Lung microvascular endothelial cell (primary cell): ENCODE measurements at places on chromosomes 12 and 14. TPM values are rescaled to one million over a fixed set of nuclear protein-coding genes. Genes with fewer than 3 reads are reported as not detected.

FOXA1 gene
- total RNA-seq, result not detected in 2 replicates

PRKD1 gene
- total RNA-seq, result 6.3 and 8.5 TPM in 2 replicates

FITM1 gene
- 0.20 and 0.44 TPM in 2 replicates for total RNA-seq

CLEC4A gene
- not detected in 2 replicates for total RNA-seq

P2RX2 gene
- total RNA-seq, result not detected in 2 replicates

PLA2G1B gene
- total RNA-seq, result not detected in 2 replicates

DDN gene
- total RNA-seq, result under 0.01 TPM in 1 of 2 replicates, not detected in the other

GRCh38 chr14:61927520-61927919 is 165.3 kb downstream of the SNAPC1 start:
- DNase-seq, result no peak

SOAT2 gene
- not detected in 2 replicates for total RNA-seq

- DNase-seq, result peak; percentile 50
These were observed 168.7 kb upstream of the TMCC3 start for GRCh38 chr12:94819011-94819410.

GRCh38 chr12:102571889-102572288 is 91.5 kb upstream of the IGF1 start:
- no peak for DNase-seq

GRCh38 chr12:3752741-3753486 is at the start of gene CRACR2A:
Gene CRACR2A, minus strand, starts transcription at chr12:3753109. Its CDS starts 56,110 bp downstream, at chr12:3696999.
- peak; percentile 87 for DNase-seq

GRCh38 chr12:49644620-49644994 is 21.2 kb downstream of the PRPF40B start:
- DNase-seq, result peak; percentile 89

DNA sequence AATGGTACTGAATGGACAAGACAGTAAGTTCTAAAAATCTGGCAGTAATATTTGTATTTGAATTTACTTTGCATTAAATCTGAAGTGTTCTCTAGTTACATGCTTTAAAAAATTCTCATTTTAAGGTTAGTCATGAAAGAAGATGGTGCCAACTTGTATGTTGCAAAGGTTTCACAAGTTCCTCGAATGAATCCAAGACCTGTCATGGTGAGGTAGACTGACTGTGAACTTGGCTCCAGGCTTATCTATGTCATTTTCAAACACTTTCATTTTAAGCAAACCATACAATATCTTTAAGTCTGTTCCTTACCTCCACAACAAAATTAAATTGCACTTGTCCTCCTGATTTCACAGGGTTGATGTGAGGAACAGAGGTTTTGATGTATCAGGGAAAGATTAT is 23.4 kb downstream of the CLEC2D start:
- no peak for DNase-seq

RNASE2 gene
- total RNA-seq, result not detected in 2 replicates

CD163L1 gene
- 3.2 and 10.2 TPM in 2 replicates for total RNA-seq
